ENCODE measurements at places on chromosomes 7 and 10.

DNA sequence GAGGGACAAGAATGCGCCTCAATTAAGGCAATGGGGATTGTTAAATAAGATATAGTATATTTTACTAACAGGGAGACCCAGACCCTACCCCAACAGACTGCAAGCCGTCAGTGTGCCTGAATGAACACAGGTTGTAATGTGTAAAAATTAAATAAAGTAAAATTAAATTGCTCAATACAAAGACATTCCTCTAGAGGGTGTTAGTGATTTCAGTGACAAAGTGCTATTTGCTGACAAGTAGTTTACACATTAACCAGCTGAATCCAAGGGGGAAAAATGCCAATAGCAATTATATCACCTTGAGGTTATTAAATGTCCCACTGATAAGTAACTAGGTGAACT lies 110.5 kb downstream of the EBF3 start:
- DNase-seq = no peak

DNA sequence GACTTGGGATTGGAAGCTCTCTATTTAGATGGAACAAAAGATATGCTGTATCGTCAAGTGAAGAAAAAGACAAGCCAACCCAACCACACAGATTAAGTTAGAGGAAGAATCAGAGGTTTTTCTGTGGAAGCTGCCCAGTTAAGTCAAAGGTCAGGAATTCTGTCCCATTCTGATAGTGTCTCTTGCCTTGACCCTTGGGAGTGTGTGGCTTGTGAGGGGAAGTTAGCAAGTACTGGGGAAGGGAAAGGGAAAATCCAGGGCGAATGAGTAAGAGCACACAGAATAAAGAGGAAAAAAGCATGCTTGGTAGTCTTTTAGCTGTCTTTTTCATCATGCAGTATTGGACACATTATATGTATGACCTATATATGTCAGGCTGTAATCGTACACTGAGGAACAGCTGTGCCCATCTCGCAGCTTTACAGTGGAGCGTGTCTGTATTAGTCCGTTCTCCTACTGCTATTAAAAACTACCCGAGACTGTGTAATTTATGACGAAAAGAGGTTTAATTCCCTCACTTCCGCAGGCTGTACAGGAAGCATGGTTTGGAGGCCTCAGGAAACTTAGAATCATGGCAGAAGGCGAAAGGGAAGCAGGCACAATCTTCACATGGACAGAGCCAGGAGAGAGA lies 197.2 kb downstream of the GALNT17 start:
- DNase-seq = no peak

GRCh38 chr7:114942446-114943175 lies 20.7 kb downstream of the MDFIC start:
- DNase-seq = no peak

DNA sequence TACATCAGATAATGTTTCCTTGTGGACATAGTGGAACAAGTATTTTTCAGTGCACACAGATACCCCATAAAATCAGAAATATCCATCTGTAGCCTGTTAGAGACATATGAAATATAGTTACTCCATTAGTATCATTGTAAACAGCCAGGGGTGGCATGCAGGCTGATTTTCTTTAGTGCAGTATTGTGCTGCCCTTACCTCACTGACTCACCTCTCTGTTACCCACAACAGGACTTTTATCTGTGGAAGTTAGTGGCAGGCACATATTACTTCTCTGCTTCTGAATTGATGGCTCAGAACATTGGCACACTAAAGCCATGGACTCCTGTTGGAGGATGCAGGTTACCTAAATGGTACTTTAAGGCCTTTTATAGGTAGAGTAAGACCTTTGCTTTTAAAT lies 70.0 kb downstream of the SLC25A40 start:
- DNase-seq = no peak

- no peak for DNase-seq
Observed at GRCh38 chr7:81030472-81030871, 111.6 kb upstream of the SEMA3C start.

DNA sequence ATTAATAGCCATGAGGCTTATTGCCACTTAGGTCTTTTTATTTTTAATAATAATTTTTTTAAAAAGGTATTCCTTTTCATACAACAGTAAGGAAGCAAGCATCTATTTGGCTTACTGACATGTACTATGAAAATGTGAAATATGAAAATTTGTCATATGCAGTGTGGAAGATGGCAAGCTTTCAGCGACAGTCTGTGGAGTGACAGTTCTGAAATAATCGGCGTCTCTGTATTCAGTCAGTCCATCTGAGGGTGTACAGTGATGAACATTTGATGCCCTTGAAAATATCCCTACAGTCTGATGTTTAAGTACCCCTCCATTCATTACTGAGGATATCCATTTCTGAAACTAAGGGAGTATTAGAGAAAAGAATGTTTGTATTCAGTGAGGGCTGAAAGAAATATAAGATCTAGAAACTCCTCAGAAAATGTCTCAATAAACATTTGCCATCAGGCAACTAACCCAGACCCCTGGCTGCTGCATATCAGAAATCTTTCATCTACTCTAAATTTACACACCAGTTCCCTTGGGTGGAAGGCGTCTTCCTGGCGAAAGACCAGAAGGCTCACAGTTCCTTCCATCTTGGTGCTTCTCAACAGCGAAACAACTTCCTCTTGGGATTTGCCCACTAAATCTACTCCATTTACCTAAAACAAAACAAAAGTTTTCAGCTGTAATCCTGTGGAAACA lies 440.6 kb downstream of the PARD3 start:
- no peak for DNase-seq

- no peak for DNase-seq
Observed at GRCh38 chr7:28748933-28749584, 209.1 kb downstream of the TRIL start.

DNA sequence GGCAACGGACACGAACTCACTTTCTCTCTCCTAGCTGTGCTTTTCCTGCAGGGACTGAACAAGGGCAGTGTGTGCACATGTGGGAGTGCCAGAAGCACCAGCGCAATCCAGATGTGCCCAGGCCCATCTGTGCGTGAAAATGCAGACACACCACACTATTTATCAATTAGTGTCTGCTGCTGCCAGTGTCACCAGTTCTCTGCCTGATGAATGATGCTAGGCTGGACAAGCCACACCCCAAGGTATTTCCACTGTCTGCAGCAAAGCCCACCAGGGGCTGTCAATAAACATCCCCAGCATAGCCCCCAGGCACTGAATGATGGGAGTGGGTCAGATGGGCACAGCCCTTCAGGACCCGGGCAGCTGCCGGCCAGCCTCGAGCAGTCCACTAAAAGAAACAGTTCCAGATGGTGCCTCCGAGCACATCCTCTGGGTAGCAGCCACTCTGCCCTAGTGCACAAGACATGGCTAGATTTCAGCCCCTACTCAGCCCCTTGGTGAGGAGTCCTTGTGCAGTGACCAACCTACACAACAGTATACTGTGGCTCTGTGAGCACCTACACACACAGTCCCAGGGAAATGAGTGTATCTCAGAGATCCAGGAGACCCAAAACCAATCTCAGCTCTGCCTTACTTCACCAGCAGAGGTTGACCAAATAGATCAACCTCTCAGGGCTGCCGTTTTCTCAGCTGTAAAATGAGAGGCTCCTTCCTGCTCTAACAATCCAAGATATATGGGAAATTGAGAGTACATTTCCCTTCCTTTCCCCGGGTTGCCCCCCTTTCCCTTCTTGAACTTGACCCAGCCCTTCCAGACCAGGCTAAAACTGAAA lies 314.7 kb downstream of the PLXNA4 start:
- no peak for DNase-seq
